ENCODE measurements at places on chromosomes 6 and 20. TPM values are rescaled to one million over a fixed set of nuclear protein-coding genes. Genes with fewer than 3 reads are reported as not detected.

- no peak for DNase-seq
These were observed 781.0 kb downstream of the EYS start for GRCh38 chr6:64926051-64926450.

- DNase-seq: peak; percentile 46
These were observed 10.8 kb downstream of the GSTA4 start for GRCh38 chr6:52984247-52984646.

GRCh38 chr6:68642977-68643376, 7.9 kb downstream of the ADGRB3 start:
- no peak for DNase-seq

- DNase-seq: peak; percentile 62
These were observed 128.9 kb upstream of the SHLD1 start for GRCh38 chr20:5621305-5621704.

GRCh38 chr20:54361475-54361874, 113.9 kb upstream of the DOK5 start:
- no peak for DNase-seq

GRCh38 chr20:17935186-17935585, 33.4 kb downstream of the SNX5 start:
- DNase-seq: no peak

- no peak for DNase-seq
These were observed 769.5 kb downstream of the TBC1D32 start for GRCh38 chr6:120564779-120565178.

GRCh38 chr20:7770578-7770977, 169.7 kb downstream of the HAO1 start:
- no peak for DNase-seq

- no peak for DNase-seq
These were observed 105.4 kb upstream of the ESR1 start for GRCh38 chr6:151701911-151702562.

GRCh38 chr6:122660296-122660695, 50.1 kb downstream of the PKIB start:
- DNase-seq: no peak

GRCh38 chr6:69880601-69881000, 14.2 kb downstream of the COL19A1 start:
- no peak for DNase-seq

GRCh38 chr20:6157345-6157744, 34.5 kb upstream of the FERMT1 start:
- DNase-seq: no peak

DNA sequence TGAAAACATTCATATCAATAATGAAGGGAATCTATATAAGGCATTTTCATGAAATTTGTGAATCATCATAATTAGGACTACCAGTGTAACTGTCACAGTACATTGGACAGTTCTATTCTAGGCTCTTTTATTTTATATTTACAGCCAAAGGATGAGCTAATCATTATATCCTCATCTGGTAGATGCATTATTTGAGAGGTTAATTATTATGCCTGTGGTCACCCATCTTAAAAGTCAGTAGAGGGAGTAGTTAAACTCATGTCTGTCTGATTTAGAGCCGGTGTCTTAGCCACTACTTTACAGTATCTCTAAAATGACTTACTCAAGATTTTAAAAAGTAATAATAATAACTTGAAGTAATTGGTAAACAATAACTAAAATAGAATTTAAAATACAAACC, 899.3 kb upstream of the MAP3K7 start:
- no peak for DNase-seq

DNA sequence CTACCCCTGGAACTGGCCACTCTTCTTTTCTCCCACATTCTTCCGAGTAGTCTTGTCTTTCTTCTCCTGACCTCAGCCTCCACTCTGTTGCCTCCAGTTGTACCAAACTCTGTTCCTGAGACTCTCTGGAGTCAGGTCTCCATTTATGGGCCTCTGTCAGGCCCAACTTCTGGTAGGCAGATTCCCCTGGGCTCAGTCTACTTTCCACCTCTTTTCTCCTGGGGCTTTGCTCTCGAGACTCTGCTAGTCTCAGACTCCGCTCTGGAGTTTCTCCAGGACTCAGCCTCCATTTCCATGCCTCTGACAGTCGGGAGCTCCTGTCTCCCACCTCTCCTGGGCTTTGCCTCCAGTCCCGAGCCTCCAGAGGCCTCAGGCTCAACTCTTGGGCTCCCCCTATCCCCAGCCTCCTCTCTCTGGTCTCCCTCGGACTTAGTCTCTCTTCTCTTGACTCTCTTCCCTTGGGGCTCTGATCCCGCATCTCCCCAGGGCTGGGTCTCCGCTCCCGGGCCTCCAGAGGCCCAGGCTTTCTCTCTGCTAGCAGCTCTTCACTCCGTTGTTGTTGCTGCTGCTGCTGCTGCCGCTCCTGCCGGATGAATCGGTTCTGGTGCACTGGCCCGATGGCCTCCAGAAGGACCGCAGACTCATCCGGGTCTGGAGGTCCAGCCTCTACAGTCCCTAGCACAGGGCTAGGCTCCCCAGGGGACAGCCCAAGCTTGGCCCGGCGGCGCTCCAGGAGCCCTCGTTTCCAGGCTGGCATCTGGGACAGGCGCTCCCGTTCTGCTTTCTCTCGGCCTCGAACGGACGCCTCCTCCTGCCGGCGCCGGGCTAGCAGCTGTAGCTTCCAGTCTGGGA, 1.1 kb downstream of the PPP1R18 start:
- peak; percentile 56 for DNase-seq

DNA sequence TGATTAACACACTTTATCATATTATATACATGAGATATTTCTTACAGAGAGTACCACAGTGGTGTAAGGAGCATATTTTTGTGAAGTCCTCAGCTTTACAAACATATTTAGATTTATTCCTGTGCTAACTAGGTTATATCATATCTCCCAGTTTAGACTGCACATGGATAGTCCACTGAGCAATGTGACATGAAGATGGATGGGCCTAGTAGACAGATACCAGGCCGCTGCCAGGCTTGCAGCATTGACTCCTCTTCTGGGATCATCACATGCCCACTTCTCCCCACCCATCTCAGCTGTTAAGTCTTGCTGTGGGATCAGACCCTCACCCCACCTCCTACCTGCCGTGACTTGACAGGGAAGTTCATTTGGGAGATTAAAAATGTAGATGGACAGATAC, 95.8 kb downstream of the SLX4IP start:
- no peak for DNase-seq

DNA sequence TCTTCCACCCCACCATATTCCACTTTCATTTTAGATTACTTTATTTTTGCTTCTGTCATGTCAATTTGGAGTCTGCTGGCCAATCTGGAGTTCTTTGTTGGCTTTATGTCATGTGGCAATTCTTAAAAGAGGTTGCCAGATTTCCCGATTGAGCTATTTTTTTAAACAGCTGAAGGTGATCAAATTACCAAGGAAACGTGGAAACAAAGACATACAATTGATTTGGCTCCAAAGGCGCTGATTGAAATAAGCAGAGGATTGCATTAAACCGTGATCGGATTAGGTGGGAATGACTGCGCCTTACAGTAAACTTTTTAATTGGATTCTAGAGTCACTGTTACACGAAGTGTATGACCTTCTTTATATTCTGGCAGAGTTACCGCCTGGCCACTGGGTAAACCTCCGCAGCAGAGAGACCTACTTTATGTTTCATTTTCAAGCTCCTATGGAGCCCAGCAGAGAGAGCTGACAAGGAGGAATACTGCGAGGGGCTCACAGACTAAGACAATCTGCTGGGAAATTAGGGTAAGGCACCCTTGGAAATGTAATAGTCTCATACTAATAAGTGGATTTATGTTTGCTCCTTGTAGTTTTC, 37.9 kb downstream of the SIM1 start:
- no peak for DNase-seq

DNA sequence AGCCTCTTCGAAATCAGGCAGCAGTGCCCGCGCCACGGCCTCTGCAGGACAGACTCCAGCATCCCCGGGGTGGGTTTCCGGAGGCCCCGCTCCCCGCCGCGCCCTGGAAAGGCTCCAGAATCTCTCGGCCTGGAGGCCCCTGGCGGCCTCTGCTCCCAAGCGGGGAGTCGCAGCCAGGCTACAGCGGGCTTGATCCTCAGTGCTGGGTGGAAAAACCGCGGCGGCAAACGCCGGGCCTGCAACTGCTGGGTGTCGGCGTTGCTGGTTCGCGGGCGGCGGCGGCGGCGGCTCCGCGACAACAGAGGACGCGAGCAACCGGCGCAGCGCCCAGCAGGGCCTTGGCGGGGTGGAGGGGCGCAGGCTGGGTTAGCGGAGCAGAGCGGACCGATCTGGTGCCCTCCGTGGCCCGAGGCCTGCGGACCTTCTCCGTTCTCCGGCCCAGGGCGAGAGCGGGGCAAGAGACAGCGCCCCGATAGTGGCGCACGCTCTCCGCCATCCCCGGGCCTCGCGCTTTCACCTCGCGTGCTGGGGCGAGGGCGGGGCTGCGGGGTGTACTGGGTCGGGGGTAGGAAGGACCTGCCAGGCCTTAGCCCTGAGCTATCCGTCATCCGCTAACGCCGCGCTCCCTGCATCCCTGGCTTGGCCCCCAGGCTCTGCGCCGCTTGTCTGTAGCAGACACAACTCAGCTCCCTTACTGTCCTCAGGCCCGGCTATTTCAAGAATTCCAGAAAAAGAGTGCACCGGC, 3.4 kb upstream of the ZNF292 start:
- DNase-seq: peak; percentile 57

DNA sequence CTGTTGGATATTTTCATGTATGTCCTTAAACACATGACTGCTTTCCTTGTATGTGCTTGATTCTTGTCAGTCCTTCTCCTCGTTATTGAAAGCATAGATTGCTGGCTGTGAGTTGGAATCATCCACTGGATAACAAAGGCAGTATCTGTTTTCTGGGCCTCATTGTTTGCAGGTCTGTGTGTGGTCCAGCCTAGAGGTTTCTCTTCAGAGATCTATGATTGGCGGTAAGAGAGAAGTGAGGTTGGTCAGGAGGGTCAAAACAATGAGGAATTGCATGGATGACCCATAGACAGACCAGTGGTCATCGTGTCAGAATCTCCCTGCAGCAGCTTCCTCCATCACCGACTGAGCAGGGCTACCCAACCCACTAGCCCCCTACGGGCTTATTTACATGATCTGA, 915.0 kb downstream of the KIF16B start:
- DNase-seq: no peak

DNA sequence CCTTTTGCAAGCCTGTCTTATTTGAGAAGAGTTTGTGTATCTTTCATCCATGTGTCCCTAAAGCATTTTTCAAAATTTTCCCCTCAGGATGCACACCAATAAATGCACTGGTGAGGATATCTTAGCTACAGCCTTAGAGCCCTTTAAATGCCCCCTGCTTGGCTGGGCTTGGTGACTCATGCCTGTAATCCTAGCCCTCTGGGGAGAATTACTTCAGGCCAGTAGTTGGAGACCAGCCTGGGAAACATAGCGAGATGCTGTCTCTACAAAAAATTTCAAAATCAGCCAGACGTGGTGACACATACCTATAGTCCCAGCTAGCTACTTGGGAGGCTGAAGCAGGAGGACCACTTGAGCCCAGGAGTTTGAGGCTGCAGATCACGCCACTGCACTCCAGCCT, 33.8 kb upstream of the PLCB4 start:
- peak; percentile 88 for DNase-seq

DNA sequence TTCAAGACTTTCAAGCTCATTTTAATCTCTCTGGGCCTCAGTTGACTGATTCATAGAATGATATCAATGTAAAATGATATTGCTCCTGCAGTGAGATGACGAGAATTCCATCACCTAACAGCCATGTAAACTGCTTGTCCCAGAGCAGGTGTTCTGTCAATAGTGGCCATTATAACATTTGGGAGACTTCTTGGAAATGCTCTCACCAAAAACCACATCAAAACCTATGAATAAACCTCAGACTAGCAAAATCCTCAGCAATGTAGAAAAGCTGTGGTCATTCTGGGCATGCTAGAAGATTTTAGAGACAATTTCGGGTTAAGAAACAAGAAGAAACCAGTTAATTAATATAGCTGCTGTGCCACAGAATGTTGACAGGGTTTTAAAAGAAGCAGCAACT, 225.4 kb downstream of the FRK start:
- DNase-seq: no peak

GRCh38 chr6:10403385-10404106, 11.3 kb downstream of the TFAP2A start:
- peak; percentile 97 for DNase-seq

DNA sequence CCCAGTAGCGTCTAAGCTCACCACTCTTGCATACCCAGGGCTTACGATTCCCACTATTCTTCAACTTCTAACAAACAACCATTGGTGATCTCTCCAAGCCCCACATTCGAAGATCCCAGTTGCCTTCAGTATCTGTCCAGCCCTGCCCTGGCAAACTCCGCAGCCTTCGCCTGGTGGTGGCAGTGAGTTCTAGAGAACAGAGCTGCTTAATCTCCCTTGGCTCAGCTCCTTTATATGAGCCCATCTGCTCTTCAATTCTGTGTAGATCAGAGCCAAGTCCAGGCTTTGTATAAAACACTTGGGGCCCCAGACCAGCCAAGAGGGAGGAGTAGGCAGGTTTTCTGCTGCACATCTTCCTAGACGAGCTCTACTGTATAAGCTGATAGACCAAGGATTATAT, 193.3 kb downstream of the PHACTR1 start:
- DNase-seq: no peak

DNA sequence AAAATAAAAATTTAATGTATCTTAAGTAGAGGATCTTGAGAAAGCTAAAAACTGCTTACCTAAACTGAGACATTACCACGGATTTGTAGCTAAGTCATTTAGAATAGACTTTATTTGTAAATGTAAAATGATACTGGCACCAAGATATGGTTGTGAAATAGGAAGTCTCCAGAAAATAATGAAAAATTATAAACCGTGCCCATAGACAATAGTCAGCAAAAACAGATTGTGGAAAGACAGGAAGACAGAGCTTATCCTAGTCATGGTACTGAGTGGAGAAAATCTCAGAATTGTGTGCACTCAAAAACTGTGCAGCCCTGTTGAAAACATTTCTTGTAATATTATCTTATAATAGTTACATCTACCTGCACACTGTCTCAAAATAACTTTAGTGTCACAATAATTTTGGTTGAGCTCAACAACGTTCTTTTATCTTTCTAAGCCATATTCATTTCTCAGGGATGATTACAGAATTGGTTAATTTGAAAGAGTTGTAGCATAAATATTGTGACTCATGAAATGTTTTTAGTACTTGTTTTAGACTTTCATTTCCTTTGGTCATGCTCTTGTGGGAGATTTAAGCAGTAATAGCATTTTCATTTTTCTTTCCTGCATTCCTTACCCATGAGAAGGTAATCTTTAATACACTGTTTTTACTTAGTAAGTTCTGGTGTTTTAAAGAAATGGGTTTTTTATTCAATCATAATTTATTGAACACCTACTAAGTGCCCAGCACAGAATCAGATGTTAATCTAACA, 174.5 kb downstream of the SOX4 start:
- DNase-seq: peak; percentile 24

- DNase-seq: no peak
These were observed 164.0 kb downstream of the FOXC1 start for GRCh38 chr6:1773700-1774099.

The TNNC2 gene
- not detected for total RNA-seq

The GSTA2 gene
- not detected for total RNA-seq

The PRSS35 gene
- total RNA-seq: not detected

The EIF6 gene
- 316 TPM for total RNA-seq

The VGLL2 gene
- not detected for total RNA-seq

The GSTA4 gene
- 17.4 TPM for total RNA-seq

The ANGPT4 gene
- total RNA-seq: 0.03 TPM

The DYNLT2 gene
- total RNA-seq: 1.8 TPM

The CLDN20 gene
- 0.54 TPM for total RNA-seq

The CST2 gene
- not detected for total RNA-seq

Measured in Daoy (cell line).